ENCODE measurements at places on chromosomes 11 and 22.

GRCh38 chr11:107545101-107545514 is 20.4 kb downstream of the ALKBH8 start:
- DNase-seq, result no peak

DNA sequence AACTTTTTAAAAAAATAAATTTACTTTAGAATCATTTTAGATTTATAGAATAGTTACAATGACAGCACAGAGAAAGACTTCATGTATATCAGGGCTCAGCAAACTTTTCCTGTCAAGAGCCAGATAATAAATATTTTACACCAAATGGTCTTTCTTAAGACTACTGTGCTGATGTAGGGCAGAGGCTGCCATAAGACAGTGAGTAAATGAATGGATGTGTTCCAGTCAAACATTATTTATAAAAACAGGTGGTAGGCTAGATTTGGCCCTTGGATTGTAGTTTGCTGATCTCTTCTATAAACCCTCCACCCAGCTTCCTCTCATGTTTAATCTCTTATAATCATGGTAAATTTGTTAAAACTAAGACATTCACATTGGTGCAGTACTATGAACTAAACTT is 33.0 kb downstream of the CECR2 start:
- DNase-seq, result no peak

- DNase-seq, result no peak
Measured at GRCh38 chr11:6895010-6895409, 2.7 kb upstream of the OR2D2 start.

DNA sequence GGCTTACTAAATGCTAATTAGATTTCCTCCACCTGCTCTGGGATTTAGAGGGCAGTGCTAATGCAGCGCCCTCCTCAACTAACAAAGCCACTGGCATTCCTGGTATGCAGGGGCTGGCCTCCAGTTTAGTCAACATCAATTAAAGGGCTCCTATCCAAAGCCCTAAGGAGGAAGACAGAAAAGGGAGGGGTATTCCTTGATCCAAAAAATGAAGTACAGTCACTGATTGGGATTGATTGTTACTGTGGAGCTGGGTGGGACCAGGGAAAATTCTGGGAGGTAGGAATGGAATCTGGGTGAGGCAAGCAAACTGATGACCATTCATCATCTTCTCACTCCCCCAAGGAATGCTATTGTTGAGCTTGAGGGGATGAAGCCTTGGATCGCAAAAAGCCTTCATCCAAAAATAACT is 52.2 kb downstream of the GAB2 start:
- no peak for DNase-seq

DNA sequence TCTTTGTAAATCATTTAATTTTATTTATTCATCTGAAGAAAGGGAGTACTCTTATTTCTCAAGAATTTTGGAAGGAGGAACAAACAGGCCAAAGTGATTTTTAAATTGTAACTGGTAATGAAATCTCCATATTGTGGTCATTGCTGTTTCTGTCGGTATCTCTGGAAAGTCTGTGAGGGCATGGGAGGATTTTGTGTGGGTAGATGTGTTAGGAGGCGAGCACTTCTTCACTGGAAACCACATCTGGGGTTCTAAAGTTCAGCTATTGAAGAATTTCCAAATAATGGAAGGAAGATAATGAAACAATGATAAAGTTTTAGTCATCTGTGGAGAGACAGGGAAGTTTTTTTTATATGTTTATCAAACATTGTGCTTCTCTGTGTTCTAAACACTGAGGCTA is 6.6 kb downstream of the TRIM34 start:
- no peak for DNase-seq

- no peak for DNase-seq
Measured at GRCh38 chr11:92888696-92889095, 80.8 kb upstream of the MTNR1B start.

GRCh38 chr22:46158283-46158682 is 8.0 kb downstream of the PPARA start:
- DNase-seq, result no peak

All from B cell (primary cell).